Left lung (tissue), 14 donors: ENCODE measurements at places on chromosomes 2 and 18. TPM values are rescaled to one million over a fixed set of nuclear protein-coding genes. Genes with fewer than 3 reads are reported as not detected.

DNA sequence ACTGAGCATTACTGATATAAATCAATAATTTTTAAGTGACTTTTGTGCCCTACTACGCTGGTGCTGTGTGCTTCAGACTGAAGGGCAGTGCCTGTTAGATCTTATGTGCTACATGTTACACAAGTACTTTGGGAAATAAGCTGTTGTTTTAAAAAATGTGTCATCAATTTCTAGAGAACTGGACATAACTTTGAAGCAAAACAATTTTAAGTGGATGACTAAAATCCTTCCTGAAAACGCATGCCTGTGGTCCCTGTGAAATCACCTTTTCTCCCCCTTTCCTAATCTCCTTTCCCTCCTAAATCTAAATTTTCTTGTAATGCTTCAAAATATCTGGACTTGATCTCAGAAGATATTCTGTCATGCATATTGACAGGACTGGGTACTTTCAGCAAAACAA, 7.1 kb upstream of the IL1RL1 start:
- no peak for DNase-seq

DNA sequence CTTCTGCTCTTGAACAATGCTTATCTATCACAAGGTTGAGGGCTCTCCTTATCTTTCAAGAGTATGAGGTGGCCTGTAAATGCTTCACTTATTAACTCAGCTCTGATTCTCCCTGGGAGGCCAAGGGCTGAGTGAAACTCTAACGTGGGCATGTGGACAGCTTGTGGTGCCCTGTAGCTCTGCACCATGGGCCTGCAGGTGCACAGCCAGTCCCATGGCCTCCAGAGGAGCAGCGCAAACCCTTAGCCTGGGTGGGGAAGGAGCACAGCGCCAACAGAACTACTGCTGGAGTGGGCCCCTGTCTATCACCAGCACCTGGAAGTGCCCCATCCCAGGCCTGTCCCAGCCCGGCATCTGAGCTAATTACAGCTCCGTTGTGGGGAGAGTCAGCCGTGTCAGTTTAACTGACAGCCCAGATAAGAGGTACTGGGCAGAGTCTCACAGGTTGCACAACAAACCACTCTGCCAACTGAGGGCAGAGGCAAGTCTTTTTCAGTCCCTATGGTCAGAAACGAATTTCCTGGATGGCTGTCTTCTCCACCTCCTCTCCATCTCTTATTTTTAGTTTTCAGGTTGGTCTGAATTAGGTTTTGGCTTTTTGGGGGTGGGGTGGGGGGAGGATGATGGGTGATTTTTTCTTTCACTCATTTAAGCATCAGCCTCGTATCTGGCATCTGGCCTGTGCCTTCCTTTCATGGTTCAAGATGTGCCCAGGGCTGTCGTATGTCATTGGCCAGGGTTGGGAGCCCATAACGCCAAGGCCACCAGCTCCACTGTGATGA, 219.5 kb downstream of the BCL2 start:
- DNase-seq = no peak

DNA sequence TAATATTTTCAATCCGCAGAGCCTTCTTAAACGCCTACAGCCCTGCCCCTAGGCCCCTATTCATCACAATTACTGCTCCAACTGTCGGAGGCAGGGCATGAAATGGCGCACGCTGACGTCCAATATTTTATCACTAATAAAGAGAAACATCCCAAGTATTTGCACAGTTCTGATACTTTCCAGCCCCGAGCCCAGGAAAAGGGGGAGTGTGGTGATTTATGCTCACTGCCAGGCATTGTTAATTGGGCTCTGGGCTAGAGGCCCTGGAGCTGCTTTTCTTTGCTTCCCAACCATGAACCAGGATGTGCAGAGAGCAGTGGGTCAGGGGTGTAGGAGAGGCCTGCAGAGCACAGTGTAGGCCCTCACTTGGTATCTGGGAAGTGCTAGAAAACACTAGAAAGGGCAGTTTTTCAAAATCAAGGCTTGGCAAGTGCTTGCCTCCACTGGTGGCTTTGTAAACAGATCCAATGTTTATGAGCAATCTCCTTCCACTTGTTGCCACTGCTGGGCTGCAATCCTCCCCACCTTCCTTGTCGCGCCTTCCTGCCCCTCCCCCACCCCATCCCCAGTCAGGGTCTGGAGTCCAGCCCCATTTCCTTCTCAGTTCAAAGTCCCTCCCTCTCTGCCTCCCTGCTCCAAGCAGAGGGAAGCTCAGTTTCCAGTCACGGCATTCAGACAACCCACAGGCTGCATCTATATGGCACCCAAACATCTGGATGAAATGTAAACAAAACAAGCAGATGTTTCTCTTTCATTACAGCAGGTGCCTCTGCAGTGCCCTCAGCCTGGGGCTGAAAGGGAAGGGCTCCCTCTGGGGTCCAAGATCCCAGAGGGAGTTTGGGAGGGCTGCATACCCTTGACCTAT, 83.9 kb upstream of the PKDCC start:
- DNase-seq = no peak

DNA sequence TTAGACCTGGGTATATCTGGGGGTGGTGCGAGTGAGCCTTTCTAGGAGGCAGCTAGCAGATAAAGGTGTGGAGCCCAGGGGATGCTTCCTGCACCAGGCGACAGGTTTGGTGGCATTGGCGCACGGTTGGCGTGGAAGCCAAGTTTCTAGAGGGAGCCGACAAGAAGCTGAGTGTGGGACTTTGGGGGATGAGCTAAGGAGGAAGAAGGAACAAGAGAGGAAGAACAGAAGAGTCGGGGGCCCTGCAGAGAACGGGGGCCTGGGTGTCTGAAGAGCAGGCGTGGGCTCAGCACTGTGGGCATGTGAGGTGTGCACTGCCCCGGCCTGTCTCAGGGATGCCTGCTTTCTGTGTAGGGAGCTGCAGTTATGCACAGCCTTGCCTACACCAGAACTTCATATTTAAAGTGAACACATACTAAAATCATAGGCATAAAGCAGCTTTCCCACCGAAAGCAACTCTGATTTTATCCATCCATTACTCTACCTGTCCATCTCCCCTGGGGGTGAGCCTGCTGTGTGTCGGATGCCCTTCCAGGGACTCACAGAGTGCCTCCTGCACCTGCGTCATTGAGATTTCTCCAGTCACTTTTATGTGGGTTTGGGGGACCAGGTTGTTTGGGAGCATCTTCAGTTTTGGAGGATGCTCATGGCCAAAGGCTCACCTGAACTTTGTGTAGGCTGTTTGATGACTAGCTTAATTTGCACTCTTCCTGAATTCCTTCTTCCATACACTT, 149.7 kb downstream of the LDLRAD4 start:
- no peak for DNase-seq

DNA sequence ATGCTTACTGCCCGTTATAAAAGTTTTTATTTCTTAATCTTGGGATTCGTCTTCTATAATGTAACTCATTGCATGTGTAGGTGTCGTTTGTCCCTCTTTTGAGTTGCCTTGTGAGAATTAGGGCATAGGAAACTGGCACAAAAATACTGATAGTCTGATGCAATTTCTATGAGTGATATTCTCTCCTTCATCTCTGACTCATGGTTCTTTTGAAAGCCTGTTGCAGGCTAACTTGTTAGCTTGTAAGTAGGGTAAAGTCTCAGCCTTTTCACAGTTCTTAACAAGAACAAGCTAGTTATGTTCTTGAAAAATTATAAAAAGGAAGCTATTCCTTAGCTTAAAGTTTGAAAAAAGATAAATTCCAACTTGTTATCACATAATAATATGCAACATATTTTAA, 1085.4 kb upstream of the NRXN1 start:
- DNase-seq = no peak

GRCh38 chr18:22094358-22094734, 75.0 kb upstream of the GATA6 start:
- DNase-seq = no peak

DNA sequence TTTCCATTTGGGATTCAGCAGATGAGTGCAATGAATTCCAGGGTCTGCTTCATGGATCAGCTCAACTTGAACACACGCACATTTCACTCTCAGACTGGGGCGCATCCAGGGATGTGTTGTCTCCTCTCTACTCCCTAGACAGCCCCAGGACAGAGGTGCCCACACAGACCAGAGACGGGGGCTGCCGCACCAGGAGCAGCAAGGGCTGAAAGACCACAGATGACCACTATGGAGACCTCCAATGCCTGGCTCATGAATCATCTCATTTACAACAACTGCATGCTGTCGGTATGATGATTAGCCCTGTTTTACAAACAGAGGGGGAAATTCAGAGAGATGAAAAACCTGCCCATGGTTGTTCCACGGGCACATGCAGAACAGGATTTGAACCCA, 63.1 kb downstream of the CYP26B1 start:
- no peak for DNase-seq

DNA sequence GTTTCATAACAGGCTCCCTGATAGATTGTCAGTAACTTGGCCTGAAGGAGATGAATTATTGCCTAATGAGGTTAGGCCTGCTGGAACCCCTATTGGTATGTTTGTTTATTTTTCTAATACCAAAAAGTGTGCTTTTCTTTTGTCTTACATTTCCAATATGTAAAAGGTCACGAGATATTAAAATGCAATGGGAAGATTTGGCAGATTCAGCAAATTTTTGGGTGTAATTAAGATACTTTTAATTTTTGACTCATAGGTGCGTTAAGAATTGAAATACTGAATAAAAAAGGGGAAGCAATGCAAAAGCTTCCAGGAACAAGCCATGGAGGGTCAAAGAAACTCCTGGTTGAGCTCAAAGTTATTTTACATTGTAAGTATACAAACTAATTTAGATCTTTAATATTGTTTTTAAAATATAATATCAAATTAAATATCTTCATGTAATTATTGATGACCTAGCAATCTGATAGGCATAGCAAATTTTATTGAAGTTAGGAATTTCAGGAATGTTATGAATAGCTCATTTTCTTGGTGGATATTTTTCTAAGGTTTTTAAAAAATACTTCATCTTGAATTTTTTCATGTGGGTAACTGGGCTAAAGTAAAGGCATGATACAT, 52.1 kb downstream of the SMCHD1 start:
- DNase-seq = no peak

GRCh38 chr2:12131975-12132374, 385.5 kb downstream of the LPIN1 start:
- no peak for DNase-seq

DNA sequence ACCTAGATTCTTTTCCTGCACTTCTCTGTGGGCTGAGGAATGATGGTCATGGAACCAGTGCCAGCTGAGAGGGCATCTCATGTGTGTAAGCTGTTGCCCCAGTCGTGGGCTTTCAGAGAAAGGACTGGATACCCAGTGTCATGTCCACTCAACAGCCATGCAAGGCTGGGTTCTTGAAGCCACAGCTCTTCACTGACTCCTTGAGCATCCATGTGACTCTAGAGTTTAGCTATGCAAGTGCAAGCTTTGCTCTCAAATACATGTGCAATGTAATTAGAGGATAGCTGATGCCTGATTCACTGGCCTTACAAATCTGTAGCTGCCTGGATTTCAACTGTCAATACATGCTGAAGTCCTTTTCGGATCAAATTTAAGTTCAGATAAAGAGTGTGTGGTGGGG, 46.8 kb upstream of the EML6 start:
- DNase-seq = no peak

GRCh38 chr2:239890206-239890746, 134.9 kb downstream of the NDUFA10 start:
- DNase-seq = no peak

- no peak for DNase-seq
These were observed 32.3 kb downstream of the SCTR start for GRCh38 chr2:119491776-119492525.

- DNase-seq = no peak
These were observed 4.4 kb downstream of the CENPO start for GRCh38 chr2:24797644-24798043.

Gene FBXO41
- total RNA-seq = 3.5 TPM

Gene PDE11A
- total RNA-seq = 0.73 TPM

Gene EML4
- 77.5 TPM for total RNA-seq

Gene DPP10
- total RNA-seq = 0.82 TPM

Gene KCNJ3
- total RNA-seq = not detected

Gene CABLES1
- total RNA-seq = 21.9 TPM

Gene COLEC12
- 45.2 TPM for total RNA-seq

Gene ARHGAP15
- 20.6 TPM for total RNA-seq

Gene DUSP19
- total RNA-seq = 5.9 TPM
